Caki2 (cell line): ENCODE measurements at places on chromosomes 2 and 18.

- no peak for DNase-seq
Observed at GRCh38 chr2:187168720-187169713, 279.0 kb downstream of the CALCRL start.

GRCh38 chr2:19617257-19617848 lies 258.9 kb upstream of the OSR1 start:
- peak; percentile 14 for DNase-seq

DNA sequence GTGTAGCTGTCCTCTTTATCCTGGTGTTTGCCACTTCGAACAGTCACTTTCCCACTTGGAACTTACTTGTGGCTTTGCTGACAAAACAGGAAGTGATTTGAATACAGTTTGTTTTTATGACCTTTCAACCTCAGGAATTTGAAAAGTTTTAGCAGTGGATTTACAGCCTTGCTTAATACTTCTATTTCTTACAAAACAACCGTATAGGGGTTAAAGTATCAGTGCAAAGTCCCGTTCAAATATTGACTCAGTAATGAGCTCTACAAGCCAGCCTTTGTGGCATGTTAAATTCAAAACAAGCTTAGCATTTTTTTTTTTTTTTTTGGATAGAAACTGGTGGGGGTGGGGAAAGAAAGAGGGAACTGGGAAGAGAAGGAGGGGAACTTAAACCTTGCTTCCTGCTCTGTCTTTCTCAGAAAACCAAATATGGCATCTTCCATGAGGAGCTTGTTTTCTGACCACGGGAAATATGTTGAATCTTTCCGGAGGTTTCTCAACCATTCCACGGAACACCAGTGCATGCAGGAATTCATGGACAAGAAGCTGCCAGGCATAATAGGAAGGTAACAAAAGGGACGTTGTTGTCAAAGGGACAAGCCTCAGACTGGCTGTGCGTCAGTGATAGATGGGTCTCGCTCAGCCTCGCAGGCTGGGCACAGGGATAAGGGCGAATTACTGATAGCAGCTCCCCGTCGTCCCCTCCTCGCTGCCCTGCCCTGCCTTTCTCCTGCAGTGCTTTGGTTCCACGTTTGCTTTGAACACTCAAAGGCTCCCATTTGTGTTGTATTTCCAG lies at the start of gene HNMT:
HNMT (plus strand) TSS at position 408 of the 793 bp plus-strand sequence; CDS start at position 427, 19 bp downstream.
- peak; percentile 43 for DNase-seq

DNA sequence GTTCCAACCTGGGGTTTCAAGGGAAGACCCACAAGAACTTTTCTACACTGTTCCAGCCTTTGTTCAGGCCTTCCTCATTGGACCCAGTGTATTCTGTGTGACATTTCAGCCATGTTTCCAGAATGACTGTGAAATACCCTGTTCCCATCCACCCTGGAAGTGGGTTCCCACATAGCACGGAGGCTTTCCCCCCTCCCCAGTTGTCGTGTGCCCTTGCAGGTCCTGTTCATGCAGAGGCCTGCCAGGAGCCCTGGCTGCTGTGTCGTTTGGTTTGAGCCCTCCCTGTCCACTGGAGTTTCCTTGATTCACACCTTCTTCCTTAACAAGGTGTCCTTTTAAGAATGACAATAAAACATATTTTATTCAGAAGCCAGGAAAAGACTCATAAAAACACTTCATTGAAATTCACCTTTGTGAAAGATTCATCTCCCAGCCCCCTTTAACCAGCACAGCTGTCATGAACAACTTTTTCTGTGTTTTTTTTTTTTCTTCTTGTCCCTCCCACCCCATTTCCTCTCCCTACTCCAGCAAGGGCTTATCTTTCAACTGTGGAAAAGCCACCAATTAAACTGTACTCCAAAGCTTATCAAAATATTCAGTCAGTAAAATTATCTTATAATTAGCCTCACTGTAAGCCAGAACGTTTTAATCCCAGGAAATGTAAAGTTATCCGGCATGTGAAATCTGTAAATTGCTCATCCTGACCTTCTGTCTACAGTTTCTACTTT lies 106.4 kb downstream of the ACOXL start:
- no peak for DNase-seq

DNA sequence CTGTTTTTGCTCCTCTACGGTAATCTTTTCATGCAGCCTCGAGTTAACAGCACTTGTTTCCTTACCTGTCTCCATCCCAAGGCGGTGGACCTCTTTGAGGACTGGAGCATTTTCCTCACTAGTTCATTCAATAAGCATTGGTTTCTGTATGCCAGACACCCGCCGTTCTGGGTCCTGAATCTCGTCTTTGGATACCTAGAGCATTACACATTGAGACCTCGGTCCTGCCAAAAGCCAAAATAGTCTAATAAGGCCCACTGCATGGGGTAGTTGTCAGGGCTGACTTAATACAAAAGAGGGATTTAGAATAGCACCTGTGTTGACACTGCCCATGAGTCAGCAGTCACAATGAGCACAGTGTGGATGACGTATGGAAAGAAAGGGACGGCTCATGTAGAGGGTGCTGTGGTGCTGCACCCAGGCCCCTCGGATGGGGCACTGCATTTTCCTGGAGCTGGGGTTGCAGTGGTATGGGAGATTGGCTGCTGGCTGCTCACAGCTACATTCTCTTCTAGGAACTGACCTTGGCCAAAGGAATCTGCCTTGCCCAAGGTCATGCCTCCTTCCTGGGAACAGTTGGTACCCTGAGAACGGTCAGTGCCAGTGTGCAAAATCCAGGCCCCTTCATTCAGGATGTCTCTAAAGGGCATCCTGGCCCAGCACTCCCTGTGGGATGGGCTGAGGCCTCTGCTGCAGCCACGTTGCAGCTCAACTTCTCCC lies 126.9 kb upstream of the NCK2 start:
- peak; percentile 8 for DNase-seq

DNA sequence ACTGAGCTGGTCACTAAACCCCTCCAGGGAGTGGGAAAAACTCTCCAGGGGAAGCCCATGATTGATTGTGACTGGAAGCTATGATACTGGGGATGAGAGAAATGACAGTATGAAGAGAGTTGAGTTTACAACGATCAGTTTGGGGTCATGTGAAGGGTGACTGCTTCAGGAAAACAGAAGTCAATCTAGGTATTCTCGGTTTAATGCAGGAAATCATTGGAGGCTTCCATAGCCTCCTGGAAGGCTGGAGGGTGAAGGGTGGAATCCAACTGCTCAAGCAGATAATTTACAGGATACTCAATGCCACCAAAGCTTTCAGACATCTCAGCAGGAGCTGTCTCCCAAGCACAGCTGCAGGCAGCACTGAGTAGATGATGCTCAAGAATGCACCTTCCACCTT lies 154.6 kb downstream of the ZNF516 start:
- no peak for DNase-seq

GRCh38 chr2:179771791-179772190 lies 89.6 kb downstream of the ZNF385B start:
- no peak for DNase-seq

- no peak for DNase-seq
Observed at GRCh38 chr2:193980599-193980998, 1676.4 kb upstream of the SLC39A10 start.

DNA sequence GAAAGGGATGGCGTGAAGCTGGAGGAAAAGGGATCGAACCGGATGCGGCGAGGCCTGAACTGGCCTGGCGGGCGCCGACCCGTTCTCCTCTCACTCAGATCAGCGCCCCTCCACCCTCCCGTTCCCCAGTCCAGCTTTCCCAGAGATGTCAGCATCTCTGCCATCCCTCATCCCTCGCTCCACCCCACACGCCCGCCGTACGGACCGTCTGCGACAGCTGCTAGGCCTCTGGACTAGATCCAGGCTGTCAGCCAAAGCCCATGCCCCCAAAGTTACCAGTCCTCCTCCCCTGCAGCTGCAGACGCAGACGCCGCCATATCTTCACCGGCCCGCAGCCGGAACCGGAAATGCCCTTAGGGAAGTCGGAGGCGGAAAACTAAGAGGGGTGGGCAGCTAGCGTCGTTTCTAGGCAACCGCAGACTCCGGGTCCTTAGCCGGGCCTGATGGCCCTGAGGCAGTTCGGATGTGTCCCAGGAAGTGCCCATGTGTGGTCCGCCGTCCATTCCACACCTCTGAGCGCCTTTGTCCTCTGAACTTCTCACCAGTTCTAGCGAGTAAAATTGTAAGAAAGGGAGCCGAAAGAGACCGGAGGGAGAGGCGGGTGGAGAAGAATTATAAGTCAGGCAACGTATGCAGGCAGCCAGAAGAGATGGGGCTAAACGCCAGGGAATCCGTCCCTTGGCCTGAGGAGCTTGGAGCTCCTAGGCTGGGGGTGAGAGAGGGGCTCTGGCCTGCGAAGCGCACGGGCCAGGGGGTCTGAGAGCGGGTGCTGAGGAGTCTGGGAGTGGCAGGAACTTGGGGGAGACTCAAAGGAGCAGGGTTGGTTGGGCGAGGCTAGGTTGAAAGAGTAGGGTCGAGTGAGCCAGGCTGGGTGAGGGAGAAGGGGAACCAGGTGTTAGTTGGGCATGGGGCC lies at the start of the genes RNF25 and STK36:
RNF25 (minus strand) TSS at position 349 of the 913 bp plus-strand sequence; CDS start at position 317, 32 bp downstream.
STK36 (plus strand) TSS at position 433 of the 913 bp plus-strand sequence. CDS start 744 bp downstream, outside the sequence.
- peak; percentile 73 for DNase-seq

DNA sequence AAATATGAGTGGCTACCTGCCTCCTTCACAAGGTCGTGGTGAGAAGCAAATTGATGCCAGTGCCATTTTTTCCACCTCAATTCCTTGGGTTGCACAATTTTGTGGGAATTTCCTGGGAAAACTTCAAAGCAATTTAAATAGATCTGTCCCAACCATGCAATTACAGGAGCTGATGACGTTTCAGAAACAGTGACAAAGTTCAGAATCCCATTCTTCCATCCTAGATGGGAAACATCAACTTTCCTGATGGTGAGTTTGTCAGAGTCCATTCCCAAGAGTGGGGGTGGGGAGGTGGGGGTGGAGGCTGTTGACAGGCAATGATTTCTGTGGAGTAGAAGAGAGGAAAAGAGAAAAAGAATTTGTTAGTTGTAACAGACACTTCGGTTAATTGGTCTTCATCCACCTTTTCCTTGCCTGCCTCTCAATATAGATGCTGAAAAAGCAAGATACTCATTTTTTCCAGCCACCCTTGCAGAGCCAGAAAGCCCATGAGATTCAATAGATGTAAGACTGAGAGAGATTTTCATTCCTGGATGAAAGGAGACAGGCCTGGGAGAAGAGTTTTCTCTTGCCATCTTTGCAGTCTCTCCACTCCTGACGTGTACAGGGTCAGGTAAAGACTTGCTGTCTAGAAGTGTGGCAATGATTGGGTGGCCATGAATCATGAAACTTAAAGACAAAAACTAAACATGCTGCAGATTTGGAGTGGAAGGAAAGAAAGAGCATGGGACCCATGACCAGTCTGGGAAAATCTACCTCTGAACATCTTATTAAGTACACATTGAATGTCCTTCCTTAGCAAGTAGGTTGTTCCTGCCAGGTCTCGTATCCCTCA lies 47.3 kb downstream of the SOCS6 start:
- DNase-seq, result no peak

- no peak for DNase-seq
Observed at GRCh38 chr2:203347375-203347774, 19.2 kb downstream of the ABI2 start.

DNA sequence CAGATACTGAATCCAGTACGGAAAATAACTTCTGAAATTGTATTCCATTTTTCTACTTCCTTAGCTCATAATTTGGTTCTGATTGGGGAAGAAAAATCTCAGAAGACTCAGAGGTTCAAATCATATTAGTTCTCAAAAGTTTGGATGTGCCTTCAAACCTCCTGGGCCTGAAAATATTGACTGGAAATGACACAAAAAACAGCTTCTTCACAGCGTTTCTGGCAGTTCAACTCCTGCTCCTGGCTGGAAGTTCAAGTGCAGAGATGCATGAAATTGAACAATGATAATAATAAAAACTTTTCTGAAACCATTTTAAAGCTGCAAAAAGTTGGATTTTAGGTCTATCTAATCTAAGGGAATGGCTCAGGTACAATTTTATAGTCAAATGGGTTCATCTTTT lies 1459.9 kb upstream of the CELF4 start:
- DNase-seq, result no peak

GRCh38 chr2:72745679-72746368 lies 80.0 kb downstream of the EXOC6B start:
- peak; percentile 77 for DNase-seq

DNA sequence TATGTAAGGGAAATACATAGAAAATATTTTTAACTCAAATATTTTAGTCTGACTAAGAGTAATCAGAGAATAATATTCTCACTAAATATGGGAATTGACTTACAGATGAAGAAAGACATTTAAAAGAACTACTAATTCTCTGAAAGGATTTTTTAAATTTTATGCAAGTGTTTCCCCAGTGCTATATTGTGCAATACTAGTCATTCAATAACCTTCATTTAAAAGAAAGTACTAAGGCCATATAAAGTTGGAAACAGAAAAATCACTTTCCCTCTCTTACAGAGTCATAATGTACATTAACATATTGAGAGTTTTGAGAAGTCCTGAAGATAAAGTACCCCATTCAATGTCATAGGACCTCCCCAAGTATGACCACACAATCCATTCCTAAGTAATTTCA lies 584.6 kb upstream of the ACVR2A start:
- DNase-seq, result no peak

DNA sequence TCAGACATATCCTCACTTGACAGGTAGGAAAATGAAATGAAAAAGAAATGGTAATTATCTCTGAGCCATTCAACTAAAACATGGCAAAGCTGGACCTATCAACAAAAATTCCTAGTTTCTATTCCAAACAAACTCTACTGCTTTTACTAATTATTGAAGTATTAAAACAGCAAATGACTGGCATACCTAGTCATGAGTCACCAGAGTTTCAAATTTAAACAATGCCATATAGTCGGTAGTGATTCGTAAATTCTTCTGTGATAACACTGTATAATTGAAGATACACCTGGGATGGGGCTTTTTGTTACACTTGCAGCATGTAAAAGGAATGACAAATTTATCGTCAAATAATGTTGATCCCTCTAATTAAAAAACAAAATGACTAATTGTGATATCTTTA lies 153.1 kb upstream of the THUMPD2 start:
- no peak for DNase-seq
